Ovary (tissue), 10 donors: ENCODE measurements at places on chromosomes 7 and 10.

- no peak for DNase-seq
These were observed 679.2 kb downstream of the SDK1 start for GRCh38 chr7:3980300-3980643.

DNA sequence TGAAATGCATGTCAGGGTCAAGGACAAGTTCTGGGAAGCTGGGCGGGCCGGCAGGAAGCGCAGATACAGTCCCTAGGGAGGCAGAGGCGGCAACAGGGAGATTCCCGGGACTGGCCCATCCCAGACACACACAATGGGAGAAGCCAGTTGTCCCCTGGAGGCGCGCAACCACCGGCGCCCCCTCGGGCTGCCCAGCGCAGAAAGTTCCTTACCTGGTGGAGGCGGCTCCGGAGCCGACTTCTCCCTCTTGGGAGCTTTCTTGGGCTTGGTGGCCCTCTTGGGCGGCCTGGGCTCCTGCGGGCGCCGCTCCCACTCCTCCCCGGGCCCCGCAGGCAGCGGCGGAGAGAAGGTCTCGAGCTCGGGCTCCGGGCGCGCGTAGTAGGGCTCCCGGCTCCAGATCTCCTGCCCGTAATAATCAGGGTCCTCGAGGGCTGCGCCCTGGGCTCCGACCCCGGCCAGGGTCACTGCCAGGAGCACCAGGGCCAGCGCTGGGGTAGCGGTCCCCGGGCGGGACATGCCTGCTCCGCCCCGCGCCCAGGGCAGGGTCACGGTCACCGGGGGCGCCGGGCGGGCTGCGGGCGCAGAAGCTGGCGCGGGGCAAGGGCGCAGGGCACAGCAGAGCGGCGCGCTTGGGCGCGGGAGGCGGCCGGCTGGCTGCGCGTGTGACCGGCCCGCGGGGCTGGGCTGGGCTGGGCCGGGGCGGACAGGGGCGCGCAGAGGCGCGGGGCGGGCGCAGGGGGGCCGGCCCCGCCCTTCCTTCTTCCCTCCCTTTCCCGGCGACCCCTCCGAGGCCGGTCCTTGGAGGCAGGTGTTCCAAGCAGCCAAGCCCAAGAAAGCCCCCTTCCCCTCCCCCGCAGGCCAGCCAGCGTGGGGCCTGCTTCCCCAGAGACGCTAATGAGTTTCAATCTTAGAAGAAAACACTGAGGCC lies at the start of gene CPXM2:
Gene CPXM2 (minus strand): TSS at position 664 of the 928 bp plus-strand sequence. CDS start 148 bp downstream, at position 516.
- DNase-seq, result peak; percentile 60

GRCh38 chr10:68301301-68301700 lies 30.6 kb upstream of the HNRNPH3 start:
- DNase-seq, result no peak

DNA sequence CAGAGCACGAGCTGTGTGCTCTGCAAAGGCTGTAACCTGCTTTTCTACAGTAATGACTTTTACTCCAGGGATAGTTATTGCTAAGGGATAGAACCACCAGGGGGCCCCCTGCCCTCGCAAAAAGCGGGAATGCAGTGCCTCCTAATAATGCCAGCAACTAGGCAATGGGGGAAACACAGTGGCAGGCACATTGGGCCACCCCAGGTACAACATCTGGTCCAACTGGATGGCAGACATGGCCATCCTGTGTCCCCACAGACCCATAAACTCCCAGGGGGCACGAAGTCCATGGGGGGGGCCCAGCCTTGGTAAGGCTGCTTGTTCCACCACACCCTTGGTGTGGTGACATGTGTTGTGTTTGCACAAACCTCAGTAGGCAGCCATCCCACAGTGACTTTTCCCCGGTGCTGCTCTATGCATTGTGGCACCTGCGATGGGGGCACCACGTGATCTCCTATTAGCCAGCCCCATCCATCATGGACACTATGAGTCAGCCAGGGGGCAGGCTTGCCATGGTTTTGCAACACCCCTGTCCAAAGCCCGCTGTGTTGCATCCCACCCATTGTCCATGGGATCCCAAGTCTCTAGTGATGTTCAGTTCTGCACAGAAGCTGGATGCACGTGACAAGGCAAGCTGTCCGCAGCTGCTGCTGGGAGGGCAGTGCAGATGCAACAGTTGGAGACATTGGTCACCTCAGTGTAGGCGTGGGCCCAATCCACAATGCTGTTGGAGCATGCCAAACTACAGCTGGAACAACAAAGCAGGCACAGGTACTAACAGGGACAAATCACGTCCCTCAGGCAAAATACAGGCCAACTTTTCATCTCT lies 84.0 kb downstream of the ANLN start:
- no peak for DNase-seq

DNA sequence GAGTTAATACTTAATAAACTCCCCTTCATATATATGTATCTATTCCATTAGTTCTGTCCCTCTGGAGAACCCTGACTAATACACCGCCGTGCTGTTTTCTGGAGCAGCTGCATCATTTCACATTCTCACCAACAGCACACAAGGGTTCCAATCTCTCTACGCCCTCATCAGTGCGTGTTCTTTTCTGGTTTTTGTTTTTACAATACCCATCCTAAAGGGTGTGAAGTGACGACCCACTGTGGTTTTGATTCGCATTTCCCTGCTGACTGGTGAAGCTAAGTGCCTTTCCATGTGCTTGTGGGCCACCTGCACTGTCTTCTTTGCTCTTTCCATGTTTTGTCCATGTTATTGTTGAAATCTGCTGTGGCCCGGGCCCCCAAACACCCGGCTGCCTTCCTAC lies 11.0 kb upstream of the INSIG1 start:
- DNase-seq, result no peak
